ENCODE measurements at places on chromosomes 5 and 9.

DNA sequence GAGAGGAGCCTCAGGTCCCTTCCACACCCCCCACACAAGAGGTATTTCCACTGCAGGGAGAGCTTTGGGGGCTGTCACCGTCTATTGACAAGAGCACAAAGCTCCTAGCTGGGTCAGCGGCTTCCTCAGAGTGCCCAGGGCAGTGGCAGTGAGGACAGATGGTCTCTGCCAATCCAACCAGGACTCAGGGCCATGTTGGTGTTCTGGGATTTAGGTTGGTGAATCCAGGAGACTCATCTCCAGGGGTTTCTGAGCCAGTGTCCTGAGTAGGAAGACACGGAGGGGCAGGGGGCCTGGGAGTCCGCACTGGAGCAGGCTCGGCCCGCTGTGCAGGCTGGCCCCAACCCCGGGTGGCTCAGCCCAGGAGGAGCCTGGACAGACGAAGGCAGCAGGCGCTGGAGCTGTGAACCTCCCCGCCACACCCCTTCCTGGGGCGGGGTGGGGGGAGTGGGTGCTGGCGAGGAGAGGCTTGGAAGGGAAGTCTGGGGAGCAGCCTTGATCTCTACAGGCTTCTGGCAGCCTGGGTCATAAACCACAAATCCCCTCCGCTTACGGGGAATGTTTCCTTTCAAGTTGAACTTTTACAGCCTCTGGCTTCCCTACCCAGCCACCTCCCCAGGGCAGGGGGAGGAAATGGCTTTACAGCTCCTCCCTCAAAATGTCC lies 19.6 kb downstream of the CRB2 start:
- no peak for DNase-seq

- peak; percentile 23 for DNase-seq
These were observed 191.5 kb downstream of the ROR2 start for GRCh38 chr9:91758491-91758981.

GRCh38 chr5:100723229-100723628 lies 179.9 kb downstream of the ST8SIA4 start:
- no peak for DNase-seq

DNA sequence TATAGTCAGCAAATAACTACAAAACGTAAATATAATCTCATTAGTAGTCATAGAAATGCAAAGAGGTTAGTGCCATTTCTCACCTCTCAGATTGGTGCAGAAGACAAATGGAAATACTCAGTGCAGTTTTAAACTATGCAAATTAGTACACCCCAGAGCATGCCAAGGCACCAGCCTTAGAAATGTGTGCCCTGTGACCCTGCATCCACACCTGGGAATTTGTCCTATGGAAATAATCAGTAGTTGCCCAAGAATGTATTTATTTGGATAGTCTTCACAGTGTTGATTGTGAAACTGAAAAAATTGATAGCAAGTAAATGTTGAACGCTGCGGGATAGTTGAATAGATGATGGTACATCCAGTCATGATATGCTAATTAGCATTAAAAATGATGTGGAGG lies 152.7 kb downstream of the KDM4C start:
- DNase-seq: no peak

GRCh38 chr5:80208381-80208780 lies 47.5 kb downstream of the SERINC5 start:
- no peak for DNase-seq

GRCh38 chr5:124606093-124606492 lies 140.3 kb downstream of the ZNF608 start:
- DNase-seq: no peak

DNA sequence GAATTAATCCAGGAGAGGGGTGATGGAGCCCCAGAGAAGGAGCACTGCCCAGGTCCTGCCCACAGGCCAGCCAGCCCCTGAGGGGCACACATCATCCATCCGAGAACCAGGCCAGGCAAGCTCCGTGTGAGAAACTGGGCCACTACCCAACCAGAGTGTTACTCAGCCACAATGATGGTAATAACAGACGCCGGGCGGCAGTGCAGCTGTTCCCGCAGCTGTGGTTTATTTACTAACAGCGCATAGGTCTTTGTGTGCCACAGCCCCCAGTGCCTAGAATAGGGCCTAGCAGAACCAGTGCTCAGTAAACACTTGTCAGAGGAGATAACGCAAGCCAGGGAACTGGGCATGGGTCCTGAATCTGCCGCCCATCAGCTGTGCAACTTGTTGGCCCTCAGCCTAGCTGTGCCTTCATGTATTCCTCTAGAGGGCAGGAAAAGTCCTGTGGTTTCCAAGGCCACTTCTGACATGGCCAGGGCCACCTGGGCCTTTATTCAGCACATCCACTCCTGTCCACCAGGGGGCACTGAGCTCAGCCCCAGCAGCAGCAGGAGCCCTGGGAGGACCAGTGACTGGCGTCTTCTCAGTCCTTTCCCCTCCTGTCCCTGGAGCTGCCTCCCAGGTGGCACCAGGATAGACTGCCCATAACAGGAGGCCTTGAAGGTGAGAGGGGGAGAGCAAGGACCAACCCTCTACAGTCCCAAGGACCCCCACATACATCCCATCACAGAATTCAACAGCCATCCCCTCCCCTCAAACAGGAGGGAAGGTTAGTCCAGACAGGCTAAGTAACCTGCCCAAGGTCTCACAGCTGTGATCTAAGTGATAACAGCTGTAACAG lies 2.1 kb downstream of the MXD3 start:
- peak; percentile 74 for DNase-seq

DNA sequence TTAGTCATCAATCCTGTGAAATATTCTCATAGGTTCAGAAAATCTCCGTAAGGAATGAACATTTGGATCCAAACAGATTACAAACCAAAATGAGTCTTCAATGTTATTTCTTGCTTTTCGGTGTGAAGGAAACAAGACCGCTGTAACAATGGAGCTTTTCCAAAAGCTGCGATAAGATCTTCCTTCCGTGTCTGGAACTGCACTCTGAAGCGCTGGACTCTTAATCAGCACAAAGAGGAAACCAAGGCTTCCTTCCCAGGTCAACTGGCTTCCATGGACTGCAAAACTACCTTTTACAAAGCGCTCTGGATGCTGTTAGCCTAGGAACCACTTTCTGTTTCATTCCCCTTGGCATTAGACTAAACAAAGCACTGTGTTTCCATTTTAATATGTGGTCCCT lies 137.9 kb upstream of the BASP1 start:
- DNase-seq: no peak

DNA sequence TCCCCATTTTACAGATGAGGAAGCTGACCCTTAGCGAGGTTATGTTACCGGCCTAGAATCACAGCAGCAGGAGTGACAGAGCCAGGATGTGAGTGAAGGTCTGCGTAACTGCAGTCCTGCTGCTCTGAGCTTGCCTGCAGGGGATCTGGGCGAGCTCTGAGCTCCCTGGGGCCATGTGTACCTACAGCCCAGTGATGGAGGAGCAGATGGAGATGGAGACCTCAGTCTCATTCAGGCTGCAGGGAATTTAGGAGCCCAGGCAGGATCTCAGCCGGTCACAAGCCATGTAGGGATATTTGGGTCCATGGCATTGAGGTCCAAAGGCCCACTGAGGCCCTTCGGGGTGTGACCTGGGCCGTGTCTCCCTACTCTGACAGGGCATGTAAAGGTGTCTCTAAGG lies 170.6 kb downstream of the CACNA1B start:
- peak; percentile 5 for DNase-seq

- DNase-seq: no peak
These were observed 30.5 kb upstream of the GADD45G start for GRCh38 chr9:89574309-89574708.

DNA sequence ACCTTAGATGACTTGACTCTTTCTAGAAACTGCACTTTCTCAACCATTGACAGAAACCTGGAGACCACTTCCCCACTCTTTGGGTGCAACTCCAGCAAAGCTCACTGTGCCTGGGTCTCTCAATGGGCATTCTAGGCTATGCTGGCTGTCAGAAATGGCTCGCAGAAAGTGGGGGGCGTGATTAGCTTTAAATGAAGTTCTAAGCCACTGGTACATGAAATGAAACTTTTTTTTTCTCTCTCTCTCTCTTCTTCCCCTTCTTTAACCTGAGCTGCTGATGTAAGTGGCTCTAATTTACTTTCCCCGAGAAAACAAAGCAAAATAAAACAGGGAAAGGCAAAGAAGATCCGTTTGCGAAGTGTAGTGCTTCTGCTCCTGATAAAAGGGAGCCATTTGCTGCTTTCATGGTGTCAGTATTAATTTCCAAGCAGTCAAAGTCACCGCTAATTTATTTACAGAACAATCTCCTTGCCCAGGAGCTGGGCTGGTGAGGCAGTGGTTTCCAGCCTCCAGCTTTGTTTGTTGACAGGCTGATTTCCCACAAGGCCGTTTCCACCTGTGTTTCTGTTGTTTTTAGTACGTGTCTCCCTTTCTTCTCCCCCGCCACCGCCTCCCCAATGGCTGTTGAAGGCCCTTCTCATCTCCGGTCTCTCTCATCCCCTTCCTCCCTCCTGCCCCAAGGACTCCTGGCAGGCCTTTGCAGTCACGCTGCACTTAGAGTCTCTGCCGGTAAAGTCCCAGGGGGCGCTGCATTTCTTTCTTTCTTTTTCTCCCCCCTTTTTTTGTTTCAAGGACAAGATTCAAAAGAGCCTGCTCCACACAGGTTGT lies 422.9 kb downstream of the EBF1 start:
- DNase-seq: no peak

DNA sequence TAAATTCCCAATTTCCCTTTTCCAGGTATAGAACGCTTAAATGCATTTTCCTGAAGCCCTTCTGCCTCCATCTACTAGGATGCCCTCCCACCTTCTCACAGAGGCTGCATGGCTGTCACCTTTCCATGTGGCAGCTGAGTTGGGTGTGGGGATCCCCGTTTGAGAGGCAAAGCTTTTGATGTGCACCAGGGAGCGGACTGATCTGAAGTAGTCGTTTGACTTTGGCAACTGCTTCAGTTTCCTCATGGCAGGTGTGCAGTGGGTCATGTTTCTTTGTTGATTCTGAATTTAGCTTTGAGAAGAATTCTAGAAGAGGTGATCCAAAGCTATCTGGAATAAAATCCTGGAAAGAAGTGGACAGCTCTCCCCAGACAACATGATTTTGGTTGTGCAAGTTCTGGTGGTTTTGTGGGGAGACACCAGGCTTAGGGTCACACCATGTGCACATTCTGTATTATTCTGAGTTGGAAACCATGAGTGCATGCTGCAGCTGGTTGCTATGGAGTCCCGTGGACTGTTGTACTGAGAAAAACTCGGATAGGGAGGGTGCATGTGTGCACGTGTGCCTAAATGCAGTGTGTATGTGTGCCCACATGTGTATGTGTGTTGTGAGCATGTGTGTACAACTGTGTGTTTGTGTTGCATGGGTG lies 63.5 kb downstream of the GADD45G start:
- DNase-seq: no peak

- DNase-seq: no peak
These were observed 76.2 kb downstream of the SLF1 start for GRCh38 chr5:94694671-94695070.

Measured in activated naive CD4-positive, alpha-beta T cell treated with anti-CD3 and anti-CD28 coated beads, Interleukin-2, amount 50 U/mL, for 16 hours (primary cell).